ENCODE measurements at places on chromosomes 11 and 22.

GRCh38 chr11:96114178-96115064 is 190.5 kb upstream of the MTMR2 start:
- no peak for DNase-seq

DNA sequence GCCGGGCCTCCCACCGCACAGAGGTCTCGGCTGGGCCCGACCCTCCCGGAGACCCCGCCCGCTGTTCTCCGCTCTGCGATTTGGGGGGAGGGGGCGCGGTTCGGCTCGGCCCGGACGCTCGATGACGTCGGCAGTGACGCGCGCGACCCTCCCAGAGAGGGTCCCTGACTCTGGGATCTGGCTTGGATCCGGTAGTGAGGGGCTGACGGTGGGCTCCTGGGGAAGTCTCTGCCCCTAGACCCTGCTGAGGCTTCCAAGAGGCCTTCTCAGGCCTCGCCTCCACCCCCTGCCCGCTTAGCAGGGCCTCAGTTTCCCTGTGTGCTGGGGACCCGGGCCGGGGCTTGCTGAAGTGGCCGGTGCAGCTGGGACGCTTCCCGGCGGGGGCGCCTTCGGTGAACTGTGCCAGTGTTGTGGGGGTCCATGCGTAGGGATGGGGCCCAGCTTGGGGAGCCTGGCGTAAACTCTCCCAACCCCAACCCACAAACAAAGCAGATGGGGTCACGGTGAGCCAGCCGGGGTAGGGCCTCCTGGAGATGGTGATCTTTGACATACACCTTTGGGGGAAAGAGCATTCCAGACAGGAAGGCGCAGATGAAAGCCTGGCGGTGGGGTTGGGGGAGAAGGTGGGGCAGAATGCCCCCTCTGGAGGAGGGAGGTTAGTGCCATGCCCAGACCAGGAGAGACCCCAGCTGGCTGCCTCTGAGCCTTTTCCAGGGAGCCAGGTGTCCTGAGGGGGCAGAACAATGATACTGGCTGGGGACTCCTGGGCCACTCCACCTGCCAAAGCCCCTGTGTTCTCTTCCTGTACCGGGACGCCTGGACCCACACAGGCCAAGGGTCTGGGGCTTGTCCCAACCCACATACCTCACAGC is 1.0 kb downstream of the B4GALNT4 start:
- no peak for DNase-seq

DNA sequence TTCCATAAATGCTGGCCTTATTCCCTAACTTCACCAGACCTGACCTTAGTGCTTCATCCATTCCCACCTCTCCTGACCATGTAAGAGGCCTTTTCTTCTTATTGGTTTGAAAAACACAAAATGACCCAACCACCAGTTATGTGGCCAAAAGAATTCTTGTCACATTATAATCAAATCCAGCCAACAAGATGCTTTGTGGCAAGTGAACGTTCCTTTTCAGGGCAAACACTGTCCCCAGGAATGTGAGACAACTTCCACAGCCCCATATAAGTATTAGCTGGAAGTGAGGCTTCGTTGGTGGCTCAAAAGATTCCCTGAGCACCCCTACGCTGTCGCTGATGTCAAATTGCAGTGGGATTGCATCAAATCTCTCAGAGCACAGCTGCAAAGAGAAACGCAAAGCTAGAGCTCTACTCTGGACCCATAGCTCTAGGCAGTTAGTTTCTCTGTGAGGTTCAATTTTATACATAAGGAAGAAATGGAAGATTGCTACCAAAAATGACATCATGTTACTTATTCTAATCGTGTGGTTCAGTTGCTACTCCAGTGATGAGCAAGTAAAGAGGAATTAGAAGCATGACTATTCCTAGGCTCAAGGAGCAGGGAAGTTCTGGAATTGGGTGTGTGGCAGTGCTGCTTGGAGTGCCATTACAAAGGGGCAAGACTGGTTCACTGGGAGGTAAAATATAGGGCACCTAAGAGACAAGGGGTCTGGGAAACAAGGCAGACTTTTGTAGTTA is 26.1 kb downstream of the GLYATL1 start:
- DNase-seq, result peak; percentile 31

DNA sequence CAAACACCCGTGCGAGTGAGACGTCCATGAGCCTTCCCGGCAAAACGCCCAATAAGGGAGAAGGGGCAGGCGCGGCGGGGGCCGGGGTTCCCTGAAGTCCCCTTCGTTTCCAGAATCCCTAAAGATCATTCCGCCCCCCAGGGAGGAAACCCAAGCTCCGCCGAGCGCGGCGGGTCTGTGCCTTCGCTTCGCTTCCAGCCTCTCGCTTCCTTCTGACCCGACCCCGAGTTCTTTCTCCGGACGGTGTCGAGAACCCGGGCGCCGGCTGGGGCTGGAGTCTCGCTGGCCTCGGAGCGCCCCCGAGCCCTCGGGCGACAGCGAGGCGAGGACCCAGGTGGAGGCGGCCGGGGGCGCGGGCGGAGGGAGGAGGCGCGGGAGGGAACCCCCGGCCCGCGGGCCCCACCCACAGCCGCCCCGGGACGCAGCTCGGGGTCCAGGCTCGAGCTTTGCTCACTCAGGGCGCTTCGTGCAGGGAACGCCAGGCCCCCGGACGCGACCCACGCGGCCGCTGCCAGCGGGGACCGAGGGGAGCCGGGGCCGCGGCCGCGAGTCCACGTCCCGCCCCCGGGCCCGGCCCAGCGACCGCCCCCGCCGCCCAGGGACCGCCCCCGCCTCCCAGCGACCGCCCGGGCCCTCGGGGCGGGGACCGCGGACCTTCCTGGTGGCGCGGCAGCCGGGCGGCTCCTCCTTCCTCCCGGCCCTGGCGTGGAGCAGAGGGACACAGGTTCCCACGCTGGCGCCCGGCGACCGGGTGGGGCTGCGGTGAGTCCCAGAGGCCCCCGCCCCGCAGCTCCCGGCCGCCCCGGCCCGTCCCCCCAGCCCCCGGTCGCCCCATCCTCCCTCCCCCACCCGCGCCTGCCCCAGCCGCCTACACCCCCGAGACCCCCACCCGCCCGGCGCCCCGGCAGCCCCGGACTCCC is at the start of gene PGGHG:
Gene PGGHG, plus strand, starts transcription at position 649 of the 920 bp plus-strand sequence. CDS start 691 bp downstream, outside the sequence.
- peak; percentile 93 for DNase-seq

DNA sequence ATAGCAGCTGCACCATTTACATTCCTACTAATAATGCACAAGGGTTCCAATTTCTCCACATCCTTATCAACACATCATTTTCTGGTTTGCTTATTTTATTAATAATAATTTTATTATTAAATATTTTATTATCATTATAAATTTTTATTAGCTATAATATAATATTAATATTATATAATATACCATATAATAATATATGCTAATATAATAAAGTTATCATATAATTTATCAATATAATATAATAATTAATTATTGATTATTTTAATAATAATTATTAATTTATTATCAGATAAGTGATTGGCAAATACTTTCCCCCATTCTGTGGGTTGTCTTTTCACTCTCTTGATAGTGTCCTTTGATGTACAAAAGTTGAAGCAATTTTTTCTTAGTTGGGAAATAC is 27.7 kb downstream of the OR2AT4 start:
- DNase-seq, result no peak

DNA sequence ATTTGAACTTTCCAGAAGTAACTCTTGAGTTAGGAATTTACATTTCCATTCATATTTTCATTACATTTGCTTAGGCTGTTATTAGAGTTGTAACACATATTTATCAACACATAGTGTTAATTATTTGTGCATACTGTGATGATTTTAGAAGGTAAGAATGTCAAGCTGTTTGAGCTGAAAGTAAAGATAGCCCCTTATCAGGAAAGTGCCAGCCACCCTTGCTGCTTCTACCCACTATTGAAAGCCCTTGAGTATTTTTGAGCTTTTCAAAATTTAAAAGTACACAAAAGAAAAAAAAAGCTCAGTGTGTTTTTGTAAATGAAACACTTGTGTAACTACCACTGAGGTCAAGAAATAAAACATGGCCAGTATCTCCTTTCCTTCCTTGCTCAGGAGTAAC is 8.0 kb downstream of the APLP2 start:
- no peak for DNase-seq

- DNase-seq, result peak; percentile 12
Measured at GRCh38 chr11:119093942-119094815, 7.5 kb downstream of the DPAGT1 start.
